ENCODE measurements at places on chromosomes 13 and 19. TPM values are rescaled to one million over a fixed set of nuclear protein-coding genes. Genes with fewer than 3 reads are reported as not detected.
A peak's percentile ranks its signal among the peaks of the same experiment; 100 is the strongest.

GRCh38 chr19:6737873-6738786 lies 750 bp upstream of the GPR108 start:
- DNase-seq: peak; percentile 100

DNA sequence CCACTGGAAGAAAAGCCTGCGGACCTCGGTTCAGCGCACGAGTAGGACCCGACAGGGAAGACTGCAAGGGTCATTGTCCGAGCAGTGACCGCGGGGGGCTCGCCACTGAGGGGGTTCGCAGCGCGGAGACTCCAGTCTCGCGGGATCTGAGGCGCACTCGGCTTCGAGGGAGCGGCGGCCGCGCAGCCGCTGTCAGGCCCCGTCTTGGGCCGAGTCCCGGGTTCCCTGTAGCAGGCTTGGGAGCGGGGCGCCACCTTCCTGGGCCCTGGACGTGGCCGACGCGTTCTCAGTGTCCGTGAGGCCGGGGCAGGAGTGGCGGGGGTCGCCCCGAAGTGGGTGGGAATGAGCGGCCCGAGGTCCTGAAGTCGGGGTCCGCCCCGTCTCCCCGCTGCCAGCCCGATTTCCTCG lies 474 bp upstream of the FAM174C start:
- DNase-seq: no peak

DNA sequence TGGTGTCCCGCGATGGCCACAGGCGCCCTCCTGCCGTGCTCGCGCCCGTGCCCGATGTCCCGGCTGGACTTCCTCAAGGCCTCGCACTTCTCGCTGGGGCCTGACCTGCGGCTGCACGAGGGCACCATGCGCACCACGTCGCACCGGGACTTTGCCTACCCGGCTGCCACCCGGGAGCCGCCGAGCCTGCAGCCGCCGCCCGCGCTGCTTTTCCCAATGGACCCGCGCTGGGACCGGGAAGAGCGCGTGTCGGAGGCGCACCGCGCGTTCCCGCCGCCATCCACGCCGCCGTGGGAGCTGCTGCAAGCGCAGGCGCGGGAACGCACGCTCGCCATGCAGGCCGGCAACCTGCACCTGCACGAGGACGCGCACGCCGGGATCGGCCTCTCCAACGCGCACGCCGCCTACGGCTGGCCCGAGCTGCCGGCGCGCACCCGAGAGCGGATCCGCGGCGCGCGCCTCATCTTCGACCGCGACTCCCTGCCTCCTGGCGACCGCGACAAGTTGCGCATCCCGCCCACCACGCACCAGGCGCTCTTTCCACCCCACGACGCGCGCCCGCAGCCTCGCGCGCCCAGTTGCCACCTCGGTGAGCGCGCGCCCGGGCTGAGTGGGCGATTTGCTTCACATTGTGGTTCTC lies 12.1 kb upstream of the PEX11G start:
- peak; percentile 59 for DNase-seq

The TMC4 gene
- 126 TPM for total RNA-seq

The EEF1AKMT1 gene
- 7.0 TPM for total RNA-seq

- DNase-seq: no peak
These were observed 16.8 kb upstream of the LENG8 start for GRCh38 chr19:54432144-54432738.

The ZNF85 gene
- total RNA-seq: 15.3 TPM

The SLC25A41 gene
- total RNA-seq: not detected

DNA sequence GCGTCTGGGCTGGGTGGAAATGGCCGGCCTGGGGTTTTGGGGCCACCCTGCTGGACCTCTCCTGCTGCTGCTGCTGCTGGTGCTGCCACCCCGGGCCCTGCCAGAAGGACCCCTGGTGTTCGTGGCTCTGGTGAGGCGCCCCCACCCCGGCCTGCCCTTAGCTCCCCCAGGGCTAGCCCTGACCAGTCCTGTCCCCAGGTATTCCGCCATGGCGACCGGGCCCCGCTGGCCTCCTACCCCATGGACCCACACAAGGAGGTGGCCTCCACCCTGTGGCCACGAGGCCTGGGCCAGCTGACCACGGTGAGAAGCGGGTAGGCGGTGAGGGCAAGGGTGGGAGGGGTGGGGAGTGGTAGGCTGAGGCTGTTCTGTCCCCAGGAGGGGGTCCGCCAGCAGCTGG lies at the start of gene ACP4:
Gene ACP4 (plus strand): TSS at position 20 of the 400 bp plus-strand sequence. CDS start 0 bp downstream, at position 20.
- DNase-seq: no peak

The ZNF613 gene
- total RNA-seq: 10.5 TPM
